ENCODE measurements at places on chromosomes 12 and 14.

DNA sequence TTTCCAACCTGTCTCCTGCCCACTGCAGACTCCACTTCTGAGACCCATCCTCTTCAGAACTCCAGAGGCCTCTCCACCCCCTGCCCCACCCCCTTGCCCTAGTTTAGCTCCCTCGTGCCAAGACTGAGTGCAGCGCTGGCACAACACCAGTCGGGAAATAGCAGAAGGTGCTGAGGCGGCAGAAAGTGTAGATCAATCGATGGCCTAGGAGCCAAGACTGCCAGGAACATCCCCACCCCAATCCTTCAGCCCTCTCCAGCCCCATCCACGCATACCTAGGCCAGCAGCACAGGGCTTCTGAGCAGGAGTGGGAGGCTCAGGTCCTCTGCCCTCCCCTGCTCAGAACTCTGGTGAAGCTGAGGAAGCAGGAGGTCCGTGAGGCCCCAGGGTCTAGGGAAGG, 1.1 kb downstream of the CPNE6 start:
- no peak overlapping the region for H3K27ac ChIP-seq
- no peaks in the 10 kb centered on the region for H3K36me3 ChIP-seq
- H3K27me3 ChIP-seq, result peaks cover 14% of the 10 kb centered on the region
- H3K4me1 ChIP-seq, result no peaks in the 10 kb centered on the region
- DNase-seq, result no peak
- H3K4me3 ChIP-seq, result no peak overlapping the region

GRCh38 chr12:111438481-111438880, 32.8 kb downstream of the SH2B3 start:
- DNase-seq, result peak; percentile 23
- peaks cover 23% of the 10 kb centered on the region for H3K4me1 ChIP-seq
- H3K27ac ChIP-seq, result no peak overlapping the region
- H3K36me3 ChIP-seq, result 0 out of 2 replicates have a peak, but pooled peaks cover 4% of the 10 kb centered on the region

- H3K36me3 ChIP-seq, result peaks cover 9% of the 10 kb centered on the region
- no peaks in the 10 kb centered on the region for H3K27me3 ChIP-seq
- H3K4me1 ChIP-seq, result no peaks in the 10 kb centered on the region
- H3K4me3 ChIP-seq, result no peak overlapping the region
- DNase-seq, result no peak
- no peak overlapping the region for H3K27ac ChIP-seq
Measured at GRCh38 chr12:4685317-4685716, 34.9 kb upstream of the GALNT8 start.

- DNase-seq, result no peak
- H3K4me3 ChIP-seq, result no peak overlapping the region
- H3K27ac ChIP-seq, result no peak overlapping the region
- H3K36me3 ChIP-seq, result no peaks in the 10 kb centered on the region
Measured at GRCh38 chr12:67006610-67007009, 262.5 kb upstream of the CAND1 start.

DNA sequence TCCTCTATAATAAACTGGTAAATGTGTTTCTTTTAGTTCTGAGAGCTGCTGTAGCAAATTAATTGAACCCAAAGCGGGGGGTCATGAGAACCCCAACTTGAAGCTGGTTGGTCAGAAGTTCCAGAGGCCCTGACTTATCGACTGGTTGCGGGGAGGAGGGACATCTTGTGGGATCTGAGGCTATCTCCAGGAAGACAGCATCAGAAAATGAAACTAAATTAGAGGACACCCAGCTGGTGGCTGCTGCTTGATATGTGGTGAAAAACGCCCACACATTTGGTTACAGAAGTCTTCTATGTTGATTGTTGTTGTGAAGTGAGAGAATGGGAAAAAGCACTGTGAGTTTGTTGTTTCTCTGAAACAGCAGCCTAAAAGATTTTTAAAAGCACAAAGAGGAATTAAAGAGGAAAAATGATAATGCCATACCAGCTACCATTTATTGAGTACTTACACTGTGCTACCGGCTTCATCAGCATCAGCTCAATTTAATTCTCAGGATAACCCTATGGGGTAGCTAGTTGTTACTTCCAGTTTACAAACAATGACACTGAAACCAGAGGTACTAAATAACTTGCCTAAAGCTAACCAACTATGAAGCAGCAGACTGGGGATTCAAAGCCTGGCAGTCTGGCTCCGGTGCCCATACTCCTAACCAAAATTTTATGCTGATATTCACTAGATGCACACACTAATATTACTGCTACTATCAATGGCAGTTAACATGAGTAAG, 24.3 kb downstream of the DDX24 start:
- H3K4me1 ChIP-seq, result no peaks in the 10 kb centered on the region
- DNase-seq, result no peak
- peaks cover 76% of the 10 kb centered on the region for H3K36me3 ChIP-seq
- no peak overlapping the region for H3K27ac ChIP-seq

- H3K36me3 ChIP-seq, result no peaks in the 10 kb centered on the region
- H3K27ac ChIP-seq, result no peak overlapping the region
- no peaks in the 10 kb centered on the region for H3K27me3 ChIP-seq
- no peaks in the 10 kb centered on the region for H3K4me1 ChIP-seq
- H3K4me3 ChIP-seq, result no peak overlapping the region
Measured at GRCh38 chr12:69623970-69624369, 13.3 kb upstream of the LRRC10 start.

- H3K4me3 ChIP-seq, result no peak overlapping the region
- peaks cover 8% of the 10 kb centered on the region for H3K4me1 ChIP-seq
Measured at GRCh38 chr14:61426048-61426447, 104.7 kb downstream of the PRKCH start.

- peak overlapping the region; percentile 83 for H3K4me3 ChIP-seq
- H3K4me1 ChIP-seq, result peaks cover 19% of the 10 kb centered on the region
- DNase-seq, result no peak
- peak overlapping the region; percentile 70 for H3K27ac ChIP-seq
- no peaks in the 10 kb centered on the region for H3K27me3 ChIP-seq
- H3K36me3 ChIP-seq, result peaks cover 12% of the 10 kb centered on the region
Measured at GRCh38 chr12:68686262-68686594, 550 bp upstream of the NUP107 start.

GRCh38 chr12:127260531-127260930, 1006.4 kb upstream of the TMEM132C start:
- H3K36me3 ChIP-seq, result no peaks in the 10 kb centered on the region
- H3K27ac ChIP-seq, result no peak overlapping the region
- no peaks in the 10 kb centered on the region for H3K4me1 ChIP-seq
- H3K4me3 ChIP-seq, result no peak overlapping the region
- H3K27me3 ChIP-seq, result no peaks in the 10 kb centered on the region
- DNase-seq, result no peak

- no peak overlapping the region for H3K27ac ChIP-seq
- DNase-seq, result no peak
- H3K36me3 ChIP-seq, result no peaks in the 10 kb centered on the region
- no peak overlapping the region for H3K4me3 ChIP-seq
- H3K27me3 ChIP-seq, result no peaks in the 10 kb centered on the region
- no peaks in the 10 kb centered on the region for H3K4me1 ChIP-seq
Measured at GRCh38 chr12:121116318-121117225, 16.1 kb upstream of the P2RX7 start.

GRCh38 chr14:73588695-73589094, 3.0 kb upstream of the ACOT4 start:
- H3K36me3 ChIP-seq, result no peaks in the 10 kb centered on the region
- no peak overlapping the region for H3K4me3 ChIP-seq
- no peaks in the 10 kb centered on the region for H3K27me3 ChIP-seq
- no peak for DNase-seq

DNA sequence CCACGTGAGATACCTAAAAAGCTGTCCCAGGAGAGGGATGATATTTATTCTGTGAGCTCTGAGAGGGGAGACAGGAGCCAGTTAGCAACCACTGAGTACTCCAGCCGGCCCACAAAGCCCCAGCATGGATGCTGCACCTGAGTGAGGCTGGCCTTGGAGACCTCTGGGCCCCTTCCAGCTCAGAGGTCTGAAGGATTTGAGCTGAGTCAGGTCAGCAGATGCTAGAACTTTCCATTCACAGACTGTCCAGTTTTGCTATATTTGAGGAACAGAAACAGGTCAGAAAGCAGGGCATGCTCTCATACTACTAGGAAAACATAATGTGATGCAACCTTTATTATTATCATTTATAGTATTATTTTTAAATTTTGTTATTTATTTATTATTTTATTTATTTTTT, 15.0 kb upstream of the MAPKAPK5 start:
- H3K27me3 ChIP-seq, result 0 out of 2 replicates have a peak, but pooled peaks cover 7% of the 10 kb centered on the region
- no peaks in the 10 kb centered on the region for H3K4me1 ChIP-seq
- DNase-seq, result no peak
- no peak overlapping the region for H3K27ac ChIP-seq
- H3K4me3 ChIP-seq, result no peak overlapping the region

DNA sequence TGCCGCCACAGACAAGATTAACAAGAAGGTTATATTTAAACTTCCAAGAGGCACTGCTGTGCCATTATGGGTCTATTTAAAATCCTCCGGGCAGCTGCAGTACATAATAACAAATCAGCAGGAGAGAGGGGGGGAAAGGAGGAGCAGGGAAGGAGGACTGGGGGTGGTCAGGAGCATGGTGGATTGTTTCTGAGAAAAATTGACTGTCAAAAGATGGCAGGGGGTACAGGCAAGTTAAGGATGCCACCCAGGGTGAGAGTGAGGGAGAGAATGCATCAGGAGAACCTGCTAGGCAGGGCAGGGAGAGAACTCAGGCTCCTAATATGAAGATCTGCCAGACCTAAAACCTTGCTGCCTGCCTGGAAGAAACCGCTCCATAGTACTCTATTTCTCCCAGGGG, 181.8 kb downstream of the GRIN2B start:
- DNase-seq, result no peak
- H3K4me1 ChIP-seq, result no peaks in the 10 kb centered on the region
- no peak overlapping the region for H3K27ac ChIP-seq
- H3K4me3 ChIP-seq, result no peak overlapping the region
- no peaks in the 10 kb centered on the region for H3K36me3 ChIP-seq
- no peaks in the 10 kb centered on the region for H3K27me3 ChIP-seq

- no peaks in the 10 kb centered on the region for H3K36me3 ChIP-seq
- no peaks in the 10 kb centered on the region for H3K27me3 ChIP-seq
- H3K4me1 ChIP-seq, result no peaks in the 10 kb centered on the region
Measured at GRCh38 chr14:104431929-104432541, 147.5 kb upstream of the C14orf180 start.

DNA sequence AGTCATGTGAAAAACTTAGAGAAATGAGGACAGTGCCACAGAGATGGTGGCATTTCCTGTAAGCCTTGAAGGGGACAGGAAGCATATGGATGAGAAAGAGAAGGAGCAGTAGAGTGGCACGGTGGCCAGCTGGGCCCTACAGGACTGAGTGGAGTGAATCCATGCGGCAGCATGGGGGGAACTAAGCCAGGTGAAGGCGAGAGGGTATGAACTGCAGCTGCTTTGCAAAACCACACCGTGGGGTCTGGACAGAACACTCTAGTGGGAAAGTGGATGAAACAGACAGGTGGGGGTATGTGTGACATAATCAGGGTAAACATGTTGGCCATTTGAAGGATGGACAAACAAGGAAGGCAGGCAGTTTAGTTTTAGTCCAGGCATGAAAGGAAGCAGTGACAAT, 10.4 kb upstream of the SYCP3 start:
- no peaks in the 10 kb centered on the region for H3K36me3 ChIP-seq
- no peak overlapping the region for H3K27ac ChIP-seq
- no peaks in the 10 kb centered on the region for H3K27me3 ChIP-seq
- no peak overlapping the region for H3K4me3 ChIP-seq
- no peak for DNase-seq

GRCh38 chr12:77001276-77001675, 64.1 kb downstream of the E2F7 start:
- H3K4me3 ChIP-seq, result no peak overlapping the region
- no peak for DNase-seq
- no peaks in the 10 kb centered on the region for H3K36me3 ChIP-seq
- H3K27ac ChIP-seq, result no peak overlapping the region
- no peaks in the 10 kb centered on the region for H3K4me1 ChIP-seq

- no peak overlapping the region for H3K27ac ChIP-seq
- no peaks in the 10 kb centered on the region for H3K36me3 ChIP-seq
- no peak overlapping the region for H3K4me3 ChIP-seq
- DNase-seq, result no peak
Measured at GRCh38 chr14:100622224-100622623, 35.0 kb upstream of the BEGAIN start.

DNA sequence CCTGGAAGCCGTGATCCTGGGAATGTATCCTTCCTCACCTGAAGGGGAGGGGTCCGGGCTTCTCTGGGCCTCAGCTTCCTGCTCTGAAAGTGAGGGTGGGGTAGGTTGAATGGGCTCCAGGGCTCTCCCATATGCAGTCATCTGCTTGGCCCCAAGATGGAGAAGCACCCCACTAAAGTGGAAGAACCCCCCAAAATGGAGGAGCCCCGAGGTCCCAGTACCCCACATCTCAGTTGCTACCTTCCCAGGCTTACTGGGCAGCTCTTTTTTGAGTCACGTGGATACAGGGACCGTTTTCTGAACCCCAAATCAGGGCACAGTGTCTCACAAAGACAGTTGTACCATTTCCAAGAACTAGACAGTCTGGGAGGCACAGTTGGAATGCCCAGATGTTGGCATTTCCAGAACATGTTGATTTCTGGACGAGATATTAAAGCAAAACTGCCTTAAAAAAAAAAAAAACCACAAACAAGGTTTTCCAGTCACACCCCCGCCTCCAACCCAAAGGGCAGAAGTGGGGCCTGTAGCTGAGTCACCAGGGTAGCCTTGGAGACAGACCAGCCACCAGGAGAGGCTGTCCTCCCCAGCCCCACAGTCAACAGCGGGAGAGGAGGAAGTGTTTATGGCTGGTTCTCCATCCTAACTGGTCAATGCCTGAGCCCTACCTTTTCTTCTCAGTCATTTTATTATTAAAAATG, 12.1 kb downstream of the VASH1 start:
- no peak overlapping the region for H3K27ac ChIP-seq
- no peak overlapping the region for H3K4me3 ChIP-seq
- H3K4me1 ChIP-seq, result peaks cover 11% of the 10 kb centered on the region
- DNase-seq, result peak; percentile 80
- no peaks in the 10 kb centered on the region for H3K36me3 ChIP-seq

- no peak for DNase-seq
- H3K27me3 ChIP-seq, result no peaks in the 10 kb centered on the region
- peaks cover 4% of the 10 kb centered on the region for H3K4me1 ChIP-seq
- H3K4me3 ChIP-seq, result no peak overlapping the region
- H3K36me3 ChIP-seq, result no peaks in the 10 kb centered on the region
Measured at GRCh38 chr14:74592476-74593201, 19.4 kb downstream of the LTBP2 start.

DNA sequence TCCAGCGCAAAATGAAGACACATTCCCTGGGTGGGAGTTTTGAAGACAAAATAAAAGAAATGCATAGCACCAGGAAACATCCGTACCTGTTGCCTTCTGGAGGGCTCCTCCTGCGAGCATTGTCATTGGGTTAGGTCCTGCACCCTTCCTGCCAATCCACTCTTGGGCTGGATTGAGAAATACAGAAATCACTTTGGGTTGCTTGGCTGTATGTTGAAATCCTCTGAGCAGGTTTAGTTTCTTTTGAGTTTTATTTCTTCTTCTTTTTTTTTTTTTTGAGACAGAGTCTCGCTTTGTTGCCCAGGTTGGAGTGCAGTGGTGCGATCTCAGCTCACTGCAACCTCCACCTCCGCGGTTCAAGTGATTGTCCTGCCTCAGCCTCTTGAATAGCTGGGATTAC, 67.6 kb downstream of the ARF6 start:
- no peak overlapping the region for H3K27ac ChIP-seq
- peaks cover 30% of the 10 kb centered on the region for H3K4me1 ChIP-seq
- no peaks in the 10 kb centered on the region for H3K36me3 ChIP-seq
- H3K4me3 ChIP-seq, result no peak overlapping the region
- H3K27me3 ChIP-seq, result no peaks in the 10 kb centered on the region

- no peak overlapping the region for H3K4me3 ChIP-seq
- DNase-seq, result peak; percentile 73
- no peak overlapping the region for H3K27ac ChIP-seq
- no peaks in the 10 kb centered on the region for H3K36me3 ChIP-seq
Measured at GRCh38 chr12:93019975-93020630, 91.0 kb upstream of the EEA1 start.
